HEK293T (cell line): ENCODE measurements at places on chromosomes 13 and 19.

GRCh38 chr13:91241221-91241933, 106.1 kb upstream of the MIR17HG start:
- no peak for DNase-seq

DNA sequence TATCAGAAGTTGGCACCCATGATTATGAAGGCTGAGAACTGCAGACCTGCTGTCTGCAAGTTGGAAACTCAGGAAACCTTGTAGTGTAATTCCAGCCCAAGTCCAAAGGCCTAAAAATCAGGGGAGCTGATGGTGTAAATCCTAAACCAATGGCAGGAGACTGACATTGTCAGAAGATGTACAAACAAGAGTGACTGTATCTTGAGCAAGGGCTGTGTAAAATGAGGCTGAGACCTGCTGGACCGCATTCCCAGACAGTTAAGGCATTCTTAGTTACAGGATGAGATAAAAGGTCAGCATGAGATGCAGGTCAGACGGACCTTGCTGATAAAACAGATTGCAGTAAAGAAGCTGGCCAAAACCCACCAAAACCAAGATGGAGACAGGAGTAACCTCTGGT, 147.7 kb downstream of the COG6 start:
- DNase-seq: no peak

- DNase-seq: no peak
These were observed 290.4 kb downstream of the TEX29 start for GRCh38 chr13:111610879-111611278.

- no peak for DNase-seq
These were observed 1501.6 kb upstream of the MIR17HG start for GRCh38 chr13:89845874-89846273.

DNA sequence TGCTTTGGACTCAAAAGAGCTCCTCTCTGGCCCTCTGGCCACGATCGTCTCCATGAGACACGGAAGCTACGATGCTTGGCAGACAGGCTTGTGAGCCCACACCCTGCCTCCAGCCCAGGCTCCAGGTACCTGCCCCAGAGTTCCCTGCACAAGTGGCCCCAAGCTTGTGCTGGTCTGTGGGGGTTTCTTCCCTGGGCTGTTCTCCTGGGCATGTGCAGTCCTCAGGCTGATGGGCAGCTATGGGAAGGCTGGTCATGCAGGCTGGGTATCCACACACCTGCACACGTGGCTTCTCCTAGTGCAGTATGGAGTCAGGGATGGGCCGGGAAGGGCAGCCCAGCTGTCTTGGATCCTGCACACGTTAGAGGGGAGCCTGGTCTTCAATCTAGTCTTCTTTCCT, 43.1 kb downstream of the TEX29 start:
- no peak for DNase-seq

- DNase-seq: no peak
These were observed 7.1 kb downstream of the PNMA8B start for GRCh38 chr19:46488551-46488950.

DNA sequence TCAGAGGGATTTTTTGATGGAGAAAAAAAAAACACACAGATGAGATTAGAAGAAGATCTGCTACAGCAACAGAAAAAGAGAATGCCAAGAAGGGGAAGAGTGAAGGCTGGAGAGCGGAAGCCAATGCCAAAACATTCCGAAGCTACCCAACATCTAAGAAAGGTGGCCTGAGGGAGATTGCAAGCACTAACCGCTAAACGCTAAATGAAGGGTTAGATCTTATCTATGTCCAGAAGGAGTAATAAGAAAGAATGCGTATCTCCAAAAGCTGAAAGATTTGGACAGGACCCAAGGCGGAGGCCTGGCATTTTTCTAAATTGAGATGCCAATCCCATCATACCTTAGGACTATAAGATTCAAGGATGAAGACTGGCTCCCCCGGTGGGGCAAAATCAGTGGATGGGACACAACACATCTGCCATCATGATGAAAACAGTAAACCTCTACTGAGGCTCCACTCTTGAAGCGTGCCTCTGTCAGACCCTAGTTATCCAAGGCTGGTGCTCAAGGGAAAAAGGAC, 15.6 kb upstream of the HMGB1 start:
- no peak for DNase-seq

DNA sequence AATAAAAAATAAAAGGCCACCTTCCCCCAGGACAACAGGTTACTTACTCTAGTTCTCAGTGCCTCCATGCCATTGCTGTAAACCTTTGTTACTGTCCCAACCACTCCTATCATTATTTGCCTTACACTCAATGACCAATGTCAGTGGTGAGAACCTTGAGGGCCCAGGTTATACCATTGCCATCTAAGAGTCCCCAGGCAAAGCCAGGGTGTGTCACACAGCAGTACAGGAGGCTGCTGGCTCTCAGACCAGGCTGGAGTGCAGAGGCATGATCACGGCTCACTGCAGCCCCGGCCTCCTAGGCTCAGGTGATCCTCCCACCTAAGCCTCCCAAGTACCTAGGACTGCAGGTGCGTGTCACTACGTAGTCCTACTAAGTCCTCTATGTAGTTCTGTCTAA, 6.1 kb downstream of the ELAVL1 start:
- no peak for DNase-seq

GRCh38 chr19:40810160-40810559, 11.2 kb downstream of the EGLN2 start:
- DNase-seq: no peak

DNA sequence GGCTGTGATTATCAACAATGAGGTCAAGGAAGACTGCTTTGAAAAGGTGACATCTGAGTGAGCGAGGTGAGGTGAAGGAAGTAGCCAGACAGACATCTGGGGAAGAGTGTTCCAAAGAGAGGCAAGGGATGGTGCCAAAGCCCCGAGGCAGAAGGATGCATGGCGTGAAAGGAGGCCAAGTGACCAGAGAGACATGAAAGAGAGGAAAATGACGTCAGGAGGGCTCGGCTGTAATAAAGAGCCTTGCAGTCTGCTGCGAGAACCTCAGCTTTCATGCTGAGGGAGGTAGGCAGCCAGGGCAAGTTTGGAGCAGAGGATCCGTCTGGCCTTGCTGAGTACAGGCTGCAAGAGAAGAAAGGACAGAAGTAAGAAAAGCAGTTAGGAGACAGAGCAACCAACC, 50.8 kb downstream of the FOXO1 start:
- no peak for DNase-seq
